Cortex of kidney (tissue), 1 donor: ENCODE measurements at places on chromosomes 6 and 20.

- DNase-seq = no peak
Measured at GRCh38 chr6:105932440-105932839, 153.7 kb upstream of the PRDM1 start.

GRCh38 chr6:13355999-13356785, 27.9 kb upstream of the TBC1D7 start:
- no peak for DNase-seq

GRCh38 chr6:67736816-67737215, 898.3 kb upstream of the ADGRB3 start:
- no peak for DNase-seq

DNA sequence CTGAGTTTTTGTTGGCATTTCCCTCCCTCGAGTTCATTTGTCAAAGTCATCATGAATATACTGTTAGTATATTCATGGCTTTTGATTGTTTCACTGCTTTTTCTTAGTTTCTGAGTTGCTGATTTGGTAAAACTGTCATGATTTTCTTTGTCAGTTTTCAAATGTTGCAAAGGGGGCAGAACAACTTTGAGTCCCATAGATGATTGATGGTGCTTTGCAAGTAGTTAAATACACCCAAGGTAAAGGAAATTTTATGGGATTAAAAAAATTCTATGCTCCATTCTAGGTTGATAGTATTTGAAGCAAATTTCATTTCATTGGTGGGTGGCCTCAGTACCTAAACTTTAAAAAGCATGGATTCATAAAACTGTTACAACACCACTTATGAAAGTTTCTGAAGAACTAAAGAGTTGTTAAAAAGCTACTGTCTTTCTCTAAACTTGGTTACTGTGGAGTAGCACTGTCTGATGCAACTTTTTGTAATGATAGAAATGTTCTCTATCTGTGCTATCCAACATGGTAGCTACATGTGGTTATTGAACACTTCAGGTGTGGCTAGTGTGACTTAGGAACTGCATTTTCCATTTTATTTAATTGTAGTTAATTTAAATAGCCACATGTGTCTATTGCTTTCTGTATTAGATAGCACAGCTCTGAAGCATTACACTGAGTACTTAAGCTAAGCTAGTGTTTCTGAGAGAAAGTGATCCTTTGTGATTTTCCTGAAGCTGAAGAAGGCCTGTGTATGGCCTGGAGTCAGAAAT, 153.6 kb downstream of the ZFAND3 start:
- no peak for DNase-seq

DNA sequence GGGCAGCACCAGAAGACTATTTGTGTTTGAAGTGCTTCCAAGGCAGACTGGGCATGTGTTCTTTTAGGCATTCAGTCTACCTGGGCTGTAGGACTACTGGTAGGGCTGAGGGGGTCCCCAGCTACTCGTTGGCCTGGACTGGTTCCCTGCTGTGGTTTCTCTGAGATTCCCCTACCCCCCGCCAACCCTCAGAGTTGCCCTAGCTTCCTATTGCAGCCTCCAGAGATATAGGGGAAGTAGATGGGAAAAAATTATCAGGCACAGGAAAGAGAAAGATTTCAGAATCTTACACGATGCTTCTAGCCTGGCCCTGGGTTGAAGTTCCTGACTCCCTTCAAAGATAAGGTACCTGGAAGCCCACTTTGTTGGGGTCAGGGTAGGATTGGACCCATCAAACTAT, 22.5 kb downstream of the BRPF3 start:
- DNase-seq = no peak
